Suppressor macrophage treated with lipopolysaccharide for 4 hours (primary cell): ENCODE measurements at places on chromosomes 3 and 15.

DNA sequence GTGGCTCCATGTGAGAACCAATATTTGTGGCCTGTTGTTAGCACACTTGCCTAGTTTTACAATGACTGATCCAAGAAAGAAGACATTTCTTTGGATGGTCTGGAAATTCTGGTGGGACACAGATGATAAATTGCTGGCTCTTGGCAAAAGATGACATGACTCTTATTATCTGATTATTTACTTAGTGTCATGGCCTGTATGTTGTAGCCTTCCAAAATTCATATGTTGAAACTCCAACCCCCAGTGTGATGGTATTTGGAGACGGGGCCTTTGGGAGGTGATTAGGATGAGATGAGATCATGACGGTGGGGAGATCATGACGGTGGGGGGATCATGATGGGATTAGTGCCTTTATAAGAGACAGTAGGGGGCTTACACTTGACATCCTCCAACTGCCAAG is 30.0 kb upstream of the AKAP13 start:
- no peak for DNase-seq

DNA sequence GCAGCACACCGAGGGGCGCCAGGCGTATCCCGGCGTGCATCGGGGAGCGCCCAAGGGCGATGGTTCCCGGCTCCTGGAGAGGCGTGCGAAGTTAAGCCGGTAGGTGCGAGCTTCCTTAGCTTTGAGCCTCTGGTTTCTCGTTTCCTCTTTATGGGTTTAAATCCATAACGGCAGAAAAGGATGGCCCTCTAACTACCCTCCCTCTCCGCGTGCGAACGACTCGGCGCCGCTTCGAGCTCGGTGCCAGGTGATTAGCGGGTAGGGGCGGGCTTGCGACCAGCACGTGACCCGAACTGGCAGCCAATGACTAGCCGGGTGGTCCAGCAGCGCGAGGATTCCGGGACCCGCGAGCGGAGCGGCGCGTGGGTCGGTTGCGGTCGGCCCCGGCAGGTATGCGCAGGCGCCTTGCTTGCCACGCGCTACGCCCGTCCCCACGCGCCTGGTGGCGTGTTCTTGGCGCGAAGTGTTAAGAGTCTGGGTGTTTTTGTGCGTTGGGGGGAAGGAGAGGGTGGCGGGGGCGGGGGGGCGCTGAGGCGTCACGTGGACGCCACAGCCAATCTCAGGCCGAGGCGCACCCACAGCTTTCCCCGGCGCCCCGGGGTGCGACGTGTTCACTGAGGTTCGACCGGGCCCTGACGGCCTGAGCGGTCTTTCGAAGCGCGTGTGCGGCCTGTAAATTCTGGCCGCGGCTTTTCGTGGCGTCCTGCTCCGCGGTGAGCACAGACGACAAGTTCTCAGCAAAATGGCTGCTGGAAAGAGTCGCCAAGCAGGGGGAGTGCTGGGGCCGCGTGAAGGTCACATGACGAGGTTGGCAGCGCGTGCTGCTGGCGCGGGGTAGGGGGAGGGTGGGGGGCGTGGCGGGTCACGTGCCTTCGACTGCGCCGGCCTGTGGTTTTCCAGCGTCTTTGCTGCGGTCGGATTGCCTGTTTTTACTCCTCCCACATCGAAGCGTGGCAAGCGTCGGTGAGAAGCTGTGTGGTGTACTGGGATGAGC is 38.7 kb upstream of the MGA start:
- peak; percentile 61 for DNase-seq

- DNase-seq: peak; percentile 16
These were observed 407.4 kb downstream of the RSL24D1 start for GRCh38 chr15:54789376-54789775.

DNA sequence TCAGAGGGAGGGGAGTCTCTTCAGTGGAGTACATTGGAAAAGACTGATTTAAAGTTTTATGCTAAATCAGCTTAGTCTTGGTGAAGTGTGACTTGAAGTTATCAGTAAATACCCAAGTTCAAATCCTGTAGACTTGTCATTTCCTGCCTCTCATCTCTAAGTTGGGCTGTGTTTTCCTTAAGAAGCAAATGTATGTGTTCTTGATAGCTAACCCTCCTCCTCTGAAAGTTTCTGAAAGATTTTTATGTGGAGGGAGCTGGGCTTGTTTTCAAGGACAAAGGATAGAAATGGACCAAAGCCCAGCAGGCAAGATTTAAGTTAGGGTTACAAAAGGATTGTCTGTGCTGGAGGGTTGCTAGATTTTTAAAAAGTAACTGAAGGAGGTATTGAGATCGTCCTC is 4.2 kb downstream of the MAPKBP1 start:
- no peak for DNase-seq

DNA sequence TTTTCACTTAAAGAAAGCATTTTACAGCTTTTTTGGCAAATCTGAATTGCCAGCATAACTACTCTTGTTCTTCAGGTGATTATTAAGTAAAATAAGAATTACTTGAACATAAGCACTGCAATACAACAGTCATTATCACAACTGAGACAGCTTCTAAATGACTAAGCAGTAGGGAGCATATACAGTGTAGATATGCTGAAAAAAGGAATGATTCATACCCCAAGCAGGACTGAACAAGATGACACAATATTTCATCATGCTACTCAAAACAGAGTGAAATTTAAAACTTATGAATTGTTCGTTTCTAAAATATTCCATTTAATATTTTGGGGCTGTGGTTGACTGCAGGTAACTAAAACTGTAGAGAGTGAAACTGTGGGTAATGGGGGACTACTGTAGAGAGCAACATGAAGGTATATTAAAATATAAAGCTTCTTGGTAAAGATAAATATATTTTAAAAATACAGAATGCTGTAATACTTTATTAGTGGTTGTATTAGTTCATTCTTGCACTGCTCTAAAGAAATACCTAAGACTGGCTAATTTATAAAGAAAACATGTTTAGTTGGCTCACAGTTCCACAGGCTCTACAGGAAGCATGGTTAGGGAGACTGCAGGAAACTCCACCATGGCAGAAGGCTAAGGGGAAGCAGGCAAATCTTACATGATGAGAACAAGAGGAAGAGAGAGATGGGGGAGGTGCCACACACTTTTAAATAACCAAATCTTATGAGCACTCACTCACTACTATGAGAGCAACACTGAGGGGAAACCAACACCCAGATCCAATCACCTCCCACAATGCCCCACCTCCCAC is 84.8 kb downstream of the DCLK3 start:
- DNase-seq: peak; percentile 30

DNA sequence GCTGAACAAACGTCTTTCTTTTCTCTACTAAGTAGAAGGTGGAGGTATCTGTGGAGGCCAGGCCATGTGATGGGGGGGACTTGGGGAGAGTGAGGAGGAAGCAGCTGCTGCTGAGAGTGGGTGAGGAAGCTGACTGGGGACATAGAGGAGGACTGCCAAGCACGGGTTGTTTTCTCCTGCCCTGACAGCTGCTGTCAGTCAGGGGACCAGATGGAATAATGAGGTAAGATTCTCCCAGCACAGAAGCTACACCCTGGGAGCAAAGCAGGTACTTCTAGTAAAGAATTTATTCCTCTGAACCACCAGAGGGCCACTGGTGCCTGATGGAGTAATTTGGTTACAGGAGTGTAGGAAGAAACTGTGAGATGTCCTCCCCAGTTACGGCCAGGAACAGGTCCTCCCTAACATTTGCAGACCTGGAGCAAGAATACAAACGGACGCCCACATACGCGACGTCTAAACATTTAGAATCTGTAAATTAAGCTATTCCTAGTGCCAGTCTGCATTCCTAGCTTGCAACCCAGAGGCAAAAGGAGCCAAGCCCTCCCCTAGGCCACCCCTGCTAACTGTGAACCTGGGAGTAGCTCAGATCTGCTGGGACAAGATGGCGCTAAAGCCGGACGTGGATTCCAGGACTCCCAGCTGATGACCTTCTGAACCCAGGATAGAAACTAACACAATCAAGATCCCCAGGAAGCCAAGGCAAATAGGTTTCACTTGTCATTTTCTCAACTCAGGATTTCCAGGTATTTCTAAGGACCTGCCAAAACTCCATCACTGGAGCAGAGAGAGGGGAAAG is 14.8 kb downstream of the CRYGS start:
- no peak for DNase-seq

GRCh38 chr3:84877092-84877491 is 81.7 kb upstream of the CADM2 start:
- DNase-seq: no peak

DNA sequence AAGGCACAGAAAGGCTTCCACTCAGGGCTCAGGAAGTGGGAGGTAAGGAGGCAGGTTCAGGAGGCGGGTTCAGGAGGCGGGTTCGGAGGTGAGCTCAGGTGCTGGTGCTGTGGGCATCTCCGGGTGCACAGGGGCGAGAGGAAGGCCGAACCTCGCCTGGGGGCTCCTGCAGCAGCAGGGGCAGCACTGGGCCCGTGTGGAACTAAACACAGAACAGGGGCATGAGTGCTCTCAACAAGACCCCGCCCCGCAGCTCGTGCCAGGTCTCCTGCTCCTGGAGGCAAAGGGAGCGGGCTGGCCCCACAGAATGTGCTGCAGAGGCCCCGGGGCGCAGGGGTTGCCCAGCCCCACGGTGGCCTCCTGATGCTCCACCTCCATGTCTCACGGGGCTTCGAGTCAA is 13.7 kb downstream of the ZDHHC19 start:
- no peak for DNase-seq
